Prostate gland (tissue), 2 donors: ENCODE measurements at places on chromosomes 7 and 10.
A peak's percentile ranks its signal among the peaks of the same experiment; 100 is the strongest.

DNA sequence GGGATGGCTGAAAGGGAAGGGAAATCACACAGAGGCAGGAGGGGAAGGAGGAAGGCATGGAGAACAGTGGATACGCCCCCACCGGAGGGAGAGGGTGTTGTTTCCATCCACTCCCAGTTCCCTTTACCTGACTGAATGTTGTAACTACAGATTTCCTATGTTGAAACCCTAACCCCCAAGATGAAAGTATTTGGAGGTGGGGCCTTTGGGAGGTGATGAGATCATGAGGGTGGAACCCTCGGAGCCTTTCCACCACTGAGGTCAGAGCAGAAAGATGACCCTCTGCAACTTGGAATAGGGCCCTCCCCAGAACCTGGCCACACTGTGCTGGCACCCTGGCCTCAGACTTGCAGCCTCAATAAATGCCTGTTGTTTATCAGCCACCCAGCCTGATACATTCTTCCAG lies 48.6 kb upstream of the CNPY1 start:
- DNase-seq: no peak
- H3K27me3 ChIP-seq: no peaks in the 10 kb centered on the region
- no peaks in the 10 kb centered on the region for H3K4me1 ChIP-seq
- no peak overlapping the region for H3K4me3 ChIP-seq
- H3K27ac ChIP-seq: no peak overlapping the region

DNA sequence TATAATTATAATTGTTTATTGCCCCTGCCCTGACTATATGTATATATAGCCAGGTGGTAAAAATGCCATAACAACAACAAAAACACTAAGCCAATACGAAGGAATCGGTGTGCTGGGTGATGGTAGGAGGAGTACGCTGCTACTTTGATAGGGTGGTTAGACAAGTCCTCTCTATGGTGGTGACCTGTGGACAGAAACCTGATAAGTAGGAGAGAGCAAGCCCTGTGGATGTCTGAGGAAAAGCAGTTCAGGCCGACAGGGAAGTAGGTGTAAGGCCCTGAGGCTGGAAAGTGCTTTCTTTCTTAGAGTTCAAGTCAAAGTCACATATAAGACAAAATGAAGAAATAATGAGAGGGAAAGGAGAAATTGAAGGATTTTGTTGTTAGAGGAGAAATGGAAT lies 823.8 kb upstream of the CELF2 start:
- no peaks in the 10 kb centered on the region for H3K4me1 ChIP-seq
- no peaks in the 10 kb centered on the region for H3K36me3 ChIP-seq
- H3K27ac ChIP-seq: no peak overlapping the region
- no peak overlapping the region for H3K4me3 ChIP-seq
- DNase-seq: no peak

GRCh38 chr10:77550378-77550777 lies 87.2 kb downstream of the KCNMA1 start:
- H3K27ac ChIP-seq: no peak overlapping the region
- no peak overlapping the region for H3K4me3 ChIP-seq
- no peaks in the 10 kb centered on the region for H3K4me1 ChIP-seq
- H3K27me3 ChIP-seq: peaks cover 2% of the 10 kb centered on the region

DNA sequence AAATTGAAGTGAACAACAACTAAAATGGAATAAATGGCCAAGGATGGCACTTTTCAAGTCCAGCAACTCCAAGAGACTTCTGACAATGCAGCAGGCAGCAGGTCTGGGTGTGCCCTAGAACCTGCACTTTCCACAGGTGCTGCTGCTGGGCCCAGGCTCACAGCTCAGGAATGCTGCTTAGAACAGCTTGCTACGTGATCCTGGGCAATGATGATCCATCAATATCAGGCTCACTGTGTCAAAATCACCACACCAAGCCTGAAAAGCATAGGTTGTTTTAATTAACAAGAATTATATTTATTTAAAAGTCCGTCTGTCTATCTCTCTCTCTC lies 148.4 kb downstream of the TNS3 start:
- no peak for DNase-seq
- no peak overlapping the region for H3K4me3 ChIP-seq
- H3K27me3 ChIP-seq: no peaks in the 10 kb centered on the region
- no peaks in the 10 kb centered on the region for H3K4me1 ChIP-seq

- H3K27me3 ChIP-seq: no peaks in the 10 kb centered on the region
- no peak for DNase-seq
- H3K27ac ChIP-seq: peak overlapping the region; percentile 64
- no peak overlapping the region for H3K4me3 ChIP-seq
Observed at GRCh38 chr10:63573068-63573697, 52.0 kb downstream of the REEP3 start.

DNA sequence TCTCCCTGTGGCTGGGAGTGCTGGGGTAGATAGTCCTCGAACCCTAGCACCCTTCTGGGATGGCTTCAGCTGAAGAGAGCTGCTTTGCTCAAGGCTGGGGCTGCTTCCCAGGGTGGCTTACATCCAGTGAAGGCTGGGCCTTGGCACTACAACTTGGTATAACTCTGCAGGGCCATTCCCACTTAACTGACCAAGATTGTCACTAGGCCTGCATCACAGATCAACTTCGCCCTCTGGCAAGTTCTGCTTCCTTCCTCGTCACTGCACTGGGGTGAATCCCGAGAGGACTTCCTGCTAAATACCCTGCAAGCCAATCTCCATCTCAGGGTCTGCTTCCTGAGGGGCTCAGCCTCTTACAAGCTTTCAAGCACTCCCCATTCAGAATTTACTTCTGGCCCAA lies 195.2 kb downstream of the DOCK4 start:
- H3K36me3 ChIP-seq: no peaks in the 10 kb centered on the region
- H3K27ac ChIP-seq: no peak overlapping the region
- H3K27me3 ChIP-seq: no peaks in the 10 kb centered on the region
- no peak for DNase-seq
- no peak overlapping the region for H3K4me3 ChIP-seq

DNA sequence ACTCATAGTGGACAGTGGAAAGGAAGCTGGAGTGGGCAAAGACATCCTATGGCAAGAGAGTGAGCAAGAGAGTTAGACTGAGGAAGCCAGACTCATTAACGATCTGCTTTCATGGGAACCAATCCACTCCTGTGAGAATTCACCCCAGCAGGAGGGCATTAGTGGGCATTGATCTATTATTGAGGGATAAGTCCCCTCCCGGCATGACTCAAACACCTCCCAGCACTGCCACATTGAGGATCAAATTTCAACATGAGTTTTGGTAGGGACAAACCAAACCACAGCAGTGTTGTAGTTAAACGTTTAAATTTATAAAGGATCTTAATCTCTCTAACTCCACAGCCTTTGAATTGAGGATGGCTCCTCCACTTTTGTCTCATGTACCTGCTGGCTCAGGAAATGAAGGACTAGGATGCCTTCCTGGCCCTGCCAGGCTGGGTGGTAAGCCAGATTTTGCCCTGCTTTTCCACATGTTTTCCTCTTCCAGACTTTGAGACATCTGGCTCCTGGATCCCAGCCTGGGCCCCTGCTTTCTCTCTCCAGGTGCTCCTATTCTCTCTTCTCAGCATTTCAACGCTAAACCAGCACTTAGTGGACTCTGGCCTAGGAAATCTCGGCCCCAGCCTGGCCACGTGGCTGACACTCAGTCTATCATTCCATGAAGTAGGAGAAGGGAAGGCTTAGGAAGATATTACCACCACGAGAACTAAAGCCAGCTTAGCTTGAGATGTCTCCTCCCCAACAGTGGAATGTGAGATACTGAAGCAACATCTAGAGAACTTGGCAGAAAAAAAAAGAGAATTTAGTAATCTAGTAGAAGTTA lies 96.5 kb upstream of the PIP4K2A start:
- no peaks in the 10 kb centered on the region for H3K4me1 ChIP-seq
- H3K27ac ChIP-seq: no peak overlapping the region
- no peaks in the 10 kb centered on the region for H3K27me3 ChIP-seq
- no peak overlapping the region for H3K4me3 ChIP-seq
- no peak for DNase-seq

- no peaks in the 10 kb centered on the region for H3K27me3 ChIP-seq
- no peaks in the 10 kb centered on the region for H3K4me1 ChIP-seq
- H3K4me3 ChIP-seq: no peak overlapping the region
- no peak overlapping the region for H3K27ac ChIP-seq
- H3K36me3 ChIP-seq: no peaks in the 10 kb centered on the region
Observed at GRCh38 chr7:24151944-24152343, 132.0 kb upstream of the NPY start.

DNA sequence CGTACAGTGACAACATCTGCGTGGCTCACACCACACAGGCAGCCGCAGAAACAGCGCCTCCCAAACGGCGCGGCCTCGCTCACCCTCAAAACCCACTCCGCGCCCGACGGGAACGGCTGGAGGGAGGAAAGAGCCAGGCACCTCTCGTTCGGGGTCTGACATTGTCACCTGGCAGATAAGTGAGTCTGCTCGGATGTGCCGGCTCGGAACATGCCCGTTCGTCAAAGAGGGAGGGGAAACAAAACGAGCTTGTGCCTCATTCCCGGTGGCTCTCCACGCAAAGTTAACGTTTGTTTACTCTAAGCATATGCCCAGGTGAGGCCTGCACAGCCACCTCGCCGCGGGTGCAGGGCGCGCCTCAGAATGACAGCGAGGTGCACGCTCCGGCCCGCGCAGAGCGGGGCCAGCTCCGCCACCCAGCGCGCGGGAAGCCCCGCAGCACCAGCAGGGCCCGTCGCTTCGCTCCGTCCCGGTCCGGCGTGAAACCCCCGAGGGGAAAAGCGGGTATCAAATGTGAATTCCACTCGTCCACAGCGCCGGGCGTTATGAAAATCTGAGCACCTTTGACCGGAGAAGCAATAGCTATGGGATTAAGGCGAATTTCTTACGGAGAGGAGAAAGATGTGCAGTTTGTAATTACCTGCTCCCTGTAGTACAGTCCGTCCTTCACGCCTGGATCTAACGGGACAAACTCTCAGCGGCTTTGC lies 13.1 kb downstream of the CNPY1 start:
- H3K27me3 ChIP-seq: peaks cover 4% of the 10 kb centered on the region
- H3K4me1 ChIP-seq: no peaks in the 10 kb centered on the region
- H3K4me3 ChIP-seq: no peak overlapping the region
- no peak for DNase-seq
- H3K27ac ChIP-seq: no peak overlapping the region
- H3K36me3 ChIP-seq: no peaks in the 10 kb centered on the region

DNA sequence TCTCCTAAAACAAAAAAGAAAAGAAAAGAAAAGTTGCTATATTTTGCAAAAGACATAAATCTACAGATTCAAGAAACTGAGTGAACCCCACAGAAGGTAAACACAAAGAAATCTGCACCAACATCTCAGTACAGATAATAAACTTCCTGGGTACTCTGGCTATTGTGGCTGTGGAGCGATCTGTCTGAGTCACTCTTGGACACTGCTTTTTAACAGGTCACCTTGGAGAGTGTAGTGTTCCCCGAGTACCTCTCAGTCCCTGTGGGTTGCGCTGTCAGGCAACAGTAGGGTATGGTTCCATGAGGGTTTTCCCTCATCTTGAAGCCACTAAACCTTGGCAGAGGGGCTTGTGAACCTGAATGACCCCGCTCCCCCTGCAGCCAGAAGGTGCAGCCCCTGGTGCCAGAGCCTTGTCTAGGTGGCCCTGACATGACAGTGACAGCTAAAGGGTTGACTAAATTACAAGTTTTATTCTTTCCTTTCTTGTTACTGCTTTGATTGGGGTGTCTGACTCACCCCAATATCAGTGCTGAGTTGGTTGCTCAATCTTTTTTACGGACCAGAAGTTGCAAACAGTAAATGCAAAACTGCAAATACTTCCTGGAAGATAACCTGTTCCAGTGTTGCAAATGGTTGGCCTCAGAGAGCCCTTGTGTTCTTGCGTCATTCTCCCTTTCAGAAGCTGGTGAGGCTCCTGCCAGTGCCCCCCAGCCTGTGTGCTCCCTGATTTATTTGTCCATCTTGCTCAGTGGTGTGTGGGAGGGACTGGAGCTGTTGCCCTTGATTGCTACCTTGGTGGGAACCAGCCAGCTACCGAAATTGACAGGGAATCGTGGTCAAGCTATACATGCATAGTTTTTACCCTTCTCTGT lies 30.6 kb downstream of the POR start:
- no peak for DNase-seq
- no peak overlapping the region for H3K27ac ChIP-seq
- H3K4me1 ChIP-seq: peaks cover 4% of the 10 kb centered on the region
- H3K36me3 ChIP-seq: no peaks in the 10 kb centered on the region
- no peaks in the 10 kb centered on the region for H3K27me3 ChIP-seq

GRCh38 chr7:10662982-10663884 lies 310.4 kb upstream of the PHF14 start:
- DNase-seq: no peak
- no peaks in the 10 kb centered on the region for H3K36me3 ChIP-seq
- no peaks in the 10 kb centered on the region for H3K27me3 ChIP-seq

- H3K36me3 ChIP-seq: no peaks in the 10 kb centered on the region
- no peak overlapping the region for H3K4me3 ChIP-seq
- no peaks in the 10 kb centered on the region for H3K4me1 ChIP-seq
Observed at GRCh38 chr10:13518076-13518692, 10.6 kb downstream of the BEND7 start.

DNA sequence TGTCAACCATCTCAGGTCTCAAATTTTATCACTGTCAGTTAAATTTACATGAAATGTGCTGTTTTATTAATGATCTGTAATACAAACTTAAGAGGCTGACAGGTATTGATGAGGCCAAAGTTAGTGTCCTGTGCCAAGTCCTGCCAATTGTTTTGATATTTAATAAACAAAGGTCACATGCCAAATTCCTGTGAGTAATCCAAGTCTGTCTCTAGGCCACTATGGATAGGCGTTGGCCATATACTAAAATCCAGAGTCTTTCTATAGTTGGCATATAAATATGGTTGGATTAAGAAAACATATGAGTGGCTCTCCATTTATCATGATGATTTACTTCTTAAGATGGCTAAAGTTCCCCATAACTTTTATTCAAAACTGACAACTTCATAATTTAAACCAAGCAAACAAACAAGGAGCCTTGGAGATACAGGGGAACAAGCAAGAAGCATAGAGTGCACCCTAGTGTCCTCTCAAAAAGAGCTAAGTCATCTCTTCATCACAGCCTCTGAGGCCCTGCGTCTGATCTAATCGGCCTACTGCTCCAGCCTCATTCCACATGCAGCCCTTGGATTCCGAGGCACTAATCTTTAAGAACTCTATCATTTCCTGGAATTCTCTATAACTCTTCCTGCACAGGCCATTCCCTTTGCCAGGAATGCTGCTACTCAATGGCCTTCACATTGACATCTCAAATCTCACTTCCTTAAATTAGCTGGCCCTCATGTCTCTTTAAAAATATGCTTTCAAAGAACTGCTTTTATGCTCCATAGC lies 32.7 kb upstream of the NRCAM start:
- no peaks in the 10 kb centered on the region for H3K27me3 ChIP-seq
- no peak overlapping the region for H3K4me3 ChIP-seq
- H3K36me3 ChIP-seq: no peaks in the 10 kb centered on the region
- no peaks in the 10 kb centered on the region for H3K4me1 ChIP-seq
- no peak for DNase-seq
- H3K27ac ChIP-seq: no peak overlapping the region

GRCh38 chr10:95501203-95502094 lies 59.7 kb downstream of the SORBS1 start:
- no peak for DNase-seq
- H3K36me3 ChIP-seq: no peaks in the 10 kb centered on the region
- no peaks in the 10 kb centered on the region for H3K4me1 ChIP-seq
